CD4-positive, alpha-beta T cell treated with Interferon gamma for 1 hour (primary cell): ENCODE measurements at places on chromosomes 1 and 21.

GRCh38 chr1:37875833-37876232 is 16.4 kb upstream of the MTF1 start:
- DNase-seq, result no peak

DNA sequence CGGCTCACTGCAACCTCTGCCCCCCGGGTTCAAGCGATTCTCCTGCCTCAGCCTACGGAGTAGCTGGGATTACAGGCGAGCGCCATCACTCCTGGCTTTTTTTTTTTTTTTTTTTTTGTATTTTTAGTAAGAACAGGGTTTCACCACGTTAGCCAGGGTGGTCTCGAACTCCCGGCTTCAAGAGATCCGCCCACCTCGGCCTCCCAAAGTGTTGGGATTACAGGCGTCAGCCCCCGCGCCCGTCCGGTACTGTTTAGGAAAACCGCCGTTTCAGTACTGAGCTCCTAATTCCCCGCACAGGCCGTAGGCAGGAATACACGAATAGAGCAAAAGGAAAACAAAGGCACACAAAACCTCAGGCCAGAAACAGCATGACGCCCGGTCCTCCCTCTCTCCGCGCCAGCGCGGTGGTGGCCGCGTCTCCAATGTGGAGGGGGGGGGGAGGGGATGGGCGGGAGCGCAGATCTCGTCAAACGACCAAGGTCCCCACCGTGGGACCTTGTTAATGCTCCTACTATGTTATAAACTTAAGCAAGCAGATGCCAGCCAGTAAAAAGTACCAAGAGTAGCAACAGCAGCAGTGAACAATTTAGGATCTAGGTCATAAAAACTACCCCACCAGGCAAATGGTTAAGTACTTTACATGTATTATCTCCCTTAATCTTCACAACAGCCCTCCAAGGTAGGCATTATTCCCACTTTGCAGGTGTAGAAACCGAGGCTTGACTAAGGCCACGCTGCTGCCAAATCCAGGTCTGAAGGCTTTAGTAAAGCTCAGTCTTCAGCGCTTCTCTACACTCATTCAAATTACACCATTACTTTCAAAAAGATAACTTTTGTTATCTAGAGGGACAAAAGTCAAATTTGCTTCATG is 648 bp upstream of the ADAR start:
- DNase-seq, result peak; percentile 30

DNA sequence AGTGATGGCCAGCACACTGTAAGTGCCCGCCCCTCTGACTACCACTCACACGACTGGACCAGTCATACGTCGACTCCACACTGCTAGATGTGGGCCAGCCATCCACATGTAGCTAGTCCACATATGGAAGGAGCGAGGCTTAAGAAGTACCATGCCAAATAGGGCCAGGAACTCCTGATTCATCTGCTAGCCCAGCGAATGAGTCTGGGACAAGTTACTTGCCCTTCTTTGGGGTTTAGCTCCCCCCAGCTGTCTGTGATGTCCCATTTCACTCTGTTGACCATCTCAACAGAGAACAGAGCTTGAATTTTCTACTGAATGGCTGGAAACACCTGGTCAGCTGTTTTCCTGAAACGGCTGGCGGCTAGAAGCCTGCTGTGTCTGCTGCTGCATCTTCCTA is 5.8 kb downstream of the CSRP1 start:
- DNase-seq, result no peak

GRCh38 chr1:152801333-152801732 is 4.8 kb downstream of the LCE1D start:
- no peak for DNase-seq

GRCh38 chr1:213782941-213783672 is 204.7 kb upstream of the PROX1 start:
- no peak for DNase-seq

GRCh38 chr1:171588230-171588629 is 33.8 kb upstream of the MYOCOS start:
- DNase-seq, result no peak

DNA sequence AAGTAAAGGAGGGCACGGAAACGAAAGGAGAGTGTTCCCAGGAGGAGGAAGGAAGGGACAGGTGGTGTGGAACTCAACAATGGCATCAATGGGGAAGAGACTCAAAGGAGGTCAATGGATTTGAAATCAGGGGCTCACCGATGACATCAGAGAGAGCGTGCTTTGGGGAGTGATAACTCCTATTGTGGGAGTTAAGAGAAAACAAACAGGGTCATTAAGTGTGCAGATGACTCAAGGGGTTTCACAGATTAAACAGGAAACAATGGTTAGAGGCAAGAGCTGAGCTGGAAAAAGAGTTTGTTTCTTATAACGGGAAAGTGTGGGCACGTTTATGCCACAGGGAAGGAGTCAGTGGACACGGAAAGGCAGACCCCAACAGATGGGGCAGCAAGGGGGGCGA is 629.1 kb downstream of the SMYD3 start:
- no peak for DNase-seq

GRCh38 chr1:208093754-208094719 is 150.1 kb downstream of the PLXNA2 start:
- peak; percentile 27 for DNase-seq

GRCh38 chr1:85322655-85323054 is 46.2 kb upstream of the BCL10 start:
- no peak for DNase-seq

- DNase-seq, result no peak
These were observed 12.1 kb upstream of the SGIP1 start for GRCh38 chr1:66521721-66522365.

GRCh38 chr1:69485616-69486015 is 82.1 kb upstream of the LRRC7 start:
- DNase-seq, result no peak

DNA sequence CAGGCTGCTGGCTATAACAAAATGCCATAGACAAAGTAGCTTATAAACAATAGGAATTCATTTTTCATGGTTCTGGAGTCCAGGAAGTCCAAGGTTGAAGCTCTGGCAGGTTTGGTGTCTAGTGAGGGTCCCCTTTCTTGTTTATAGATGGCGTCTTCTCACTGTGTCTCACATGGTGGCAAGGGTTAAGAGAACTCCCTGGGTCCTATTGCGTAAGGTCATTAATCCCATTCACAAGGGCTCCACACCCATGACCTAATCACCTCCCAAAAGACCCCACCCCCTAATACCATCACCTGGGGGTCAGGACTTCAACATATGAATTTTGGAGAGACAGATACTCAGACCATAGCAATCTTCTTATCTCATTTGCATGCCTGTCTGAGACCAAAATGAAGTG is 108.9 kb upstream of the USP25 start:
- DNase-seq, result no peak

- DNase-seq, result peak; percentile 75
These were observed 251.6 kb upstream of the SGIP1 start for GRCh38 chr1:66282343-66282852.

- DNase-seq, result no peak
These were observed 275.2 kb upstream of the C1orf105 start for GRCh38 chr1:172145231-172145651.

GRCh38 chr21:26123012-26123411 is 47.6 kb downstream of the APP start:
- no peak for DNase-seq

DNA sequence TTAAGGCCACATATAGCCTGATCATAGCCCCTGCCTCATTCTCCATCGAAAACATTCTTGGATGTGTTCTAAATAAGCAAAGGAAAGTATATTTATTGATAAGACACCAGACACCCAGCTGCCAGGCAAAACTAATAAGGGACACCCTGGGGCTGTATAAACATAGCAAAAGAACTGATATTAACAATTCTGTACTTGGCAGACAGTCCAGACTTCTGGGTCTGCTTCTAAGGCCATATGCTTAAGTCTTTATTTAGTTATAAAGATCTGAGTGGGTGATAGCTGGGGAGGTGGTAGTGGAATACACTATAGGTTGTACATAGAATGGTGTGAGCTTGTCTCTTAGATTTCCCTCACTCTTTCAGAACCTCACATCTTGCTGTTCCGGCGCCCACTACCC is 3.9 kb downstream of the CKS1B start:
- no peak for DNase-seq

DNA sequence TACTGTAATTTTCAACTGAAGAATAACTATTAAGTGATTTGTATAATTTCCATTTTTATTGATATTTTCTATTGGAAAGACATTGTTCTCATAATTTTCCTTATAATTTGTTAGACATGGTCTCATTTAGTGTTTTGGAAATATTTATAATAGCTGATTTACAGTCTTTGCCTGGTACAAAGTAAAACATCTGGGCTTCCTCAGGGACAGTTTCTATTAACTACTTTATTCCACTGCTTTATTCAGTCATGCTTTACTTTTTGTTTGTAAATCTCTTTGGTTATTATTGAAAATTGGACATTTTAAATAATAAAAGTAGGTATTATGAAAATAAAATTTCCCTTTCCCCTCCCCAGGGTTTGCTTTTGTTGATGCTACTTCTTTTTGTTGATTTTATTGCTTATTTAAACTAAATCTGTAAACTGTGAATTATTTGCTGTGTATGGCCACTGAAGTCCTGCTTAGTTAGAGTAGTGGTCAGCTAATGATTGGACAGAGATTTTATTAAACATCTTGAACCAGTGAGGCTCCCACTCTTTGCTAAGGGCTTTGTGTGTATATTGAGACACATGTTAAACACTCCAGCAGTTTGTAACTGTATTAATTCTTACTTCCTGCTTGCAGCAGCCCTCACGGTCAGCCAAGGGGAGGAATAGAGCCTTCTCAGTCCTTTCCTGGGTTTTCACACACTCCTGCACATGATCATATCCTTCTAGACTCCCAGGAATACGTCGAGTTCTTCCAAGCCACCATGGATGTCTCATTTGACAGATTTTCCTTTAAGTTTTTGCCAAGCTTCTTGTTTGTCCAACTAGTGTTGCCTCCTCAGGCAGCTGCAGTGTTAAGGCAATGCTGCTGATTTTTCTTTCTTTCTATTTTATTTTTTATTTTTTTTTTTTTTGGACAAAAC is 994.6 kb upstream of the PRMT6 start:
- no peak for DNase-seq

GRCh38 chr1:54277451-54278341 is 77.7 kb downstream of the MRPL37 start:
- DNase-seq, result no peak

DNA sequence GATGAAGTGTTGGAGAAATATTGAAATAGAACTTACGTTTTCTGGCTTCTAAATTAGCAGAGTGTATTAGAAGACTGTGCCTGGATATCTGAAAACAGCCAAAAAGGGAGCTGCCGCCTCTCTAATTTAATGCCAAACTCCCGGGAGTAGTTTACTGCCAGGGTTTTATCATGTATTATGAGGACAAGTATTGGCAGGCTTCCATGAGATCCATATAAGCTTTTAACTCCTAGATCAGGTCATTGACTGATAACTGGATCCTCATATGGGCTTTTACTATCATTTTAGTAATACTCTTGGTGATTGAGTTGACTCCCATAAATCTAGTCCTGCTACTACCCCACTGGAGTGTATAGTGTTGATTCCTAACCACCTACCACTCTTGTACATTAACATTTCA is 178.4 kb upstream of the CXADR start:
- no peak for DNase-seq

- DNase-seq, result peak; percentile 51
These were observed 10.8 kb downstream of the GPR3 start for GRCh38 chr1:27403065-27403726.

- DNase-seq, result no peak
These were observed 21.6 kb downstream of the C2CD2 start for GRCh38 chr21:41932191-41932575.

GRCh38 chr1:110535985-110536384 is 17.0 kb upstream of the KCNA10 start:
- no peak for DNase-seq

DNA sequence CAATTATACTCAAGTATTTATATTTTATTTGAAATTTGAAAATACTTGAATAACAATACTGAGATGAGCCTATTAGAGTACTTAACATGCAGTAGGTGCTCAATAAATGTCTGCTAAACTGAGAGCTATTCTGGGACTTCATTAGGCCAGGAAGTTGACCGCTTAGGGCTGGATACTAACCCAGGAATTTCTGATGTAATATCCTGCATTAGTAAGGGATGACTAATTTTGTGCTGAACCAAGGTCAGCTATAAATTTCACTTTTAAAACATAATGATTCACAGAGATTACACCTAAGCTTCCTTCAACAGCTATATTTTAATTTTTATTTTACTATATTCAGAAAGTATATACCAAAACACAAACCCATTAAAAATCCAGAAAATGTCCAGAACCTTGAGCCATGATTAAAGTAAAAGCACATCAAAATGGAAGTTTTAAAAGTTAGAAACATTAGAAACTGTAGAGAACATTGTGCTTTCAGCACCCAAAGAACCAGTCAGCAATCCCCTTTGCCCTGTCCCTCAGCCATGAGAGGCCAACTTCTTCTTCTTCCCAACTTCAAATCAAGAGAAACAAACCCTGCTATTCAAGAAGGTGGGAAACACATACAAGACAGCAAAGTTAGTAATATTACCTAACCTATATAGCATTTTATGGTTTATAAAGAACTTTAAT is 35.4 kb downstream of the WNT2B start:
- no peak for DNase-seq

DNA sequence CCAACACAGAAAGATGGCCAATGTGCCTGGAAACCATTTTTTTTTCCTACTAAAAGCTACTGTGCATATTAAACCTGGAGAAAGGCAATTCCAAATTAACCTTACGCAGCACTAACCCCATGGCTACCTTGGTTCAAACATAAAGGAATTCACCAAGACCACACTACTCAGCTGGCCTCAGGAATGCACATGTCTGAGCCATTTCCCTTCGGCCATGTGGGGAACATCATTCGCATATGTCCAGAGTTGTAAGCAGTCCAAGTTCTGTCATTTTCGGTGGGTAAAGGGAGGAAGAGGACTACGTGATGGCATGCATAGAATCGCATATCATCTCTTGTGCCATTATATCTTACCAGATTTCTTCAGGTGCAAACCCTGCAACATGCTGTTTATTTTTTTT is 175.4 kb downstream of the NTMT2 start:
- no peak for DNase-seq

DNA sequence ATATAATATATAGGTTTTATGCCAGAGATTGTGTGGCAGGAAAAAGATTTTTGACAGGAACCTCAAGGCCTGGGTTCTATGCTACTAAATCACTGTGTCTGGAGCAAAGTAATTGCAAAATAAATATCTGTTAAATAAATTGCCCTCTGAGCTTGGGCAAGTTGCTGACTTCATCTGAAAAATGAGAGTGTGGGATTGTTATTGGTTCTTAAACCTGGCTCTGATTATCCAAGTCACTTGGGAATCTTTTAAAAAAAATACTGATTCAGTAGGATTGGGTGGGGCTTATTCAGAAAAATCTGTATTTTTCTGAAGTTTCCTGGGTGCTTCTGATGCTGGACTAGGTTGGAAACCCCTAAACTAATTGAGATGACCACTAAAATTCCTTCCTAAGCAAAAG is 174.1 kb upstream of the SGIP1 start:
- DNase-seq, result no peak
